ENCODE measurements at places on chromosomes 11 and 22.
A peak's percentile ranks its signal among the peaks of the same experiment; 100 is the strongest.

GRCh38 chr11:9878936-9879335 lies 215.1 kb downstream of the SWAP70 start:
- DNase-seq: no peak

DNA sequence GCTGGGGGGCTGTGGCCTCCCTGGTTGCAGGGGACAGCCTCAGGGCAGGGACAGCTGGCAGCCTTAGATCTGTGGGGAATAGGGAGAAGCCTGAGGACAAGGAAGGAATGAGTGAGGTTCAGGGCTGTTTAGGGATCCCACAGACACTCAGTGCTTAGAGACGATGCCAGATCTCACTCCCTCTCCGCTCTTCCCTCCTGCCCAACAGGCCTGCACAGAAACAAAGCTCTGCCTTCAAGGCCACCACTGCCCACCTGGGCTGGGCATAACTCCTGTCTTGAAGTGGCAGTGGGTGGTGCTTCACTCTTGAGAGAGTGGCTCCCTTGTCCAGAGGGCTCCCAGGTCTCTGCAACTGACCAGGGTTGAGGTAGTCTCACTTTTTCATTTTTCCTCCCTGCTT lies 13.1 kb upstream of the CENATAC start:
- no peak for DNase-seq

- no peak for DNase-seq
Measured at GRCh38 chr11:75281469-75282095, 41.0 kb downstream of the TPBGL start.

GRCh38 chr11:90330632-90331031 lies 107.8 kb upstream of the CHORDC1 start:
- no peak for DNase-seq

- peak; percentile 11 for DNase-seq
Measured at GRCh38 chr11:111730871-111731591, 35.2 kb downstream of the PPP2R1B start.

- no peak for DNase-seq
Measured at GRCh38 chr22:50343541-50343935, 411 bp downstream of the PPP6R2 start.

- no peak for DNase-seq
Measured at GRCh38 chr11:60821827-60822599, 19.9 kb upstream of the CCDC86 start.

DNA sequence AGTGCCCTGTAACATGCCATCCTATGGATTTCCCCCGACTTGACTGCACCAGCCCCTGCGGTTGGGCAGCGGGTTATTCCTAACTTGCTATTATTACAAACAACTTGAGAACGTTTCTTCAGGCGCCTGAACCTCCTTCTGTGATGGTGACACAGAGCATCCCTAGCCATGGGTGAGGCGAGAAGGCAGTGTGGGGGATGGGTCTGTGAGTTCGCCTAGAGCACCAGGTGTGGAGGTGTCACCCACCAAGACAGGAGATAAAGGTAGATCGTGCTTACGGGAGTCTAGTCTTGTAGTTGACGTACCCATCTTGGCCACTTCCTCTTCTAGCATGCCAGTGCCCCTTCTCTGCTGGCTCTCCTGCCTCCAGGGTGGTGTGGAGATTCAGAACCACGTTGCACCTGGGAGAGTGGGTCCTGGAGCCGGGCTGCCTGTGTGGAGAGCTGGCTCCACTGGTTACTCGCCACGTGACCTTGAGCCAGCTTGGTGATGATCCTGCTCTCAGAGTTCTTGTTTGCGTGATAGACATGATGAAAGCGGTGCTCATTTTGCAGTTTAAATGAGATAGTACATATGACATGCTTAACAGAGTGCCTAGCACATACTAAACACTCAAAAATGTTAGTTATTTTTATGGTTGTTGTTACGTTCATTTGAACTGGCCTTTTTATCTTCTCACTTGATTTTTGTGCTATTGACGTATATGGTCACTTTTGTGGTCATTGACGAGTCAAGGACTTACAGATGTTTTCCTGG lies 37.8 kb downstream of the TBC1D22A start:
- no peak for DNase-seq

- DNase-seq: no peak
Measured at GRCh38 chr22:39106326-39106725, 9.3 kb downstream of the APOBEC3H start.

- no peak for DNase-seq
Measured at GRCh38 chr11:115787302-115787701, 283.1 kb upstream of the CADM1 start.

GRCh38 chr22:31248965-31249958 lies 37.2 kb downstream of the LIMK2 start:
- DNase-seq: peak; percentile 29

GRCh38 chr11:133096981-133097380 lies 435.3 kb downstream of the OPCML start:
- DNase-seq: no peak

GRCh38 chr11:94447149-94447548 lies 45.9 kb upstream of the GPR83 start:
- DNase-seq: no peak

GRCh38 chr11:33542921-33543320 lies 157.7 kb downstream of the C11orf91 start:
- peak; percentile 54 for DNase-seq

GRCh38 chr11:25961539-25961938 lies 370.4 kb upstream of the ANO3 start:
- DNase-seq: no peak

GRCh38 chr11:31233425-31233824 lies 136.1 kb downstream of the DCDC1 start:
- DNase-seq: no peak

- peak; percentile 33 for DNase-seq
Measured at GRCh38 chr22:39984006-39984405, 10.7 kb upstream of the FAM83F start.

- DNase-seq: no peak
Measured at GRCh38 chr22:37802310-37803194, 5.2 kb upstream of the GCAT start.

GRCh38 chr11:30017445-30017895 lies 640 bp upstream of the KCNA4 start:
- DNase-seq: no peak

- DNase-seq: no peak
Measured at GRCh38 chr11:124331873-124332272, 11.9 kb upstream of the OR8D2 start.

DNA sequence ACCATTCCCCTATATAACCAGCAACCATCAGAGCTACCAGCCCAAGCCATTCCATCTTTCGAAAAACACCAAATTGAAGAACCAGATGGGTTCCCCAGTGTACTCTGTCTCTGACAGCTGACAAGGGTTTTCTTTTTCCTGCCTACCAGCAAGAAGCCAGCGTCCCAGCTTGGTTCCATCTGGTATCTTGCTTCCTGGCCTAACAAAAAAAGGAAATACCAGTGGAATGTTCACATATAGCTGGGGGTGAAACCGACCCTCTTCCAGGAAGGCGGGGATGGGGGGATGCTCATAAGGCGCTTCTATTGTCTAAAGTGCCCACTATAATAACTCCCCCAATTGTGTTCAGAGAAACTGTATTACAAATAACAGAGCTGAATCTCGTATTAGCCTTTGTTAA lies 172.3 kb downstream of the LDLRAD3 start:
- DNase-seq: no peak

GRCh38 chr22:18130018-18130417 lies 19.4 kb downstream of the TUBA8 start:
- no peak for DNase-seq

GRCh38 chr22:39237318-39238100 lies 7.3 kb downstream of the PDGFB start:
- DNase-seq: no peak

GRCh38 chr11:66415423-66415822 lies 5.4 kb upstream of the NPAS4 start:
- DNase-seq: no peak

DNA sequence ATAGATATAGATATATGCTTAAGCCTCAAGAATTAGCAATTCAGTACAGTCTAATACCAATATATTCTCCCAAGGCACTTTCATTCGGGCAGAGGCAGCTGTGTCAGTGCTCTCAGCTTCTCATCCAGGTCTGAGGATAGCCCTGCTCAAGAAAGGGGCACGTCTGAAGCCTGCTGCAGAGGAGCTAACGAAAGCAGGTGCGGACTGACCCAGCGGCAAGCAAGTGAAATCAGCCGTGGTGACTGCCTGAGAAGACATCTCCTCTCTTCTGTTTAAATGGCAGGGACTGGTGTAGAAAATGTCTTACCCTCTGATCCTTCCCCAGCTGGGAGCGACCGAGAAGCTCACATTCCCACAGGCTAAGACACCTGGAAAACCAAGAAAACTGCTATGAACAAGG lies 468.6 kb downstream of the BRD1 start:
- no peak for DNase-seq

- peak; percentile 61 for DNase-seq
Measured at GRCh38 chr11:86473991-86474833, 99.5 kb downstream of the CCDC81 start.

DNA sequence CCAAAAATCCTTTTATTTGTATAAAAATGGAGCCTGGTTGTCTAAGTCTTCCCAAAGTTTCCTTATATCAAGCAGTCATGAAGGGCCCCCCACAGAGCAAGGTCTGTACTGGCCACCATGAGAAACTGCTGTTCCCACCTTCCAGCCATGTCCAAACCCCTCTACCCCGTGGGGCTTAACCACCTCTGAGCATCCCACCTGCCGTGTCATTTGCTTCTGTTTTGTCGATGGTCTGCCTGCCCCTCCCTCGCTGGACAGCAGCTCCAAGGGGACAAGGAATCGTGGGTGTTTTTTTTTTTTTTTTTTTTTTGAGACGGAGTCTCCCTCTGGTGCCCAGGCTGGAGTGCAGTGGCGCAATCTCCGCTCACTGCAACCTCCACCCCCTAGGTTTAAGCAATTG lies 11.1 kb upstream of the ANO1 start:
- DNase-seq: no peak

DNA sequence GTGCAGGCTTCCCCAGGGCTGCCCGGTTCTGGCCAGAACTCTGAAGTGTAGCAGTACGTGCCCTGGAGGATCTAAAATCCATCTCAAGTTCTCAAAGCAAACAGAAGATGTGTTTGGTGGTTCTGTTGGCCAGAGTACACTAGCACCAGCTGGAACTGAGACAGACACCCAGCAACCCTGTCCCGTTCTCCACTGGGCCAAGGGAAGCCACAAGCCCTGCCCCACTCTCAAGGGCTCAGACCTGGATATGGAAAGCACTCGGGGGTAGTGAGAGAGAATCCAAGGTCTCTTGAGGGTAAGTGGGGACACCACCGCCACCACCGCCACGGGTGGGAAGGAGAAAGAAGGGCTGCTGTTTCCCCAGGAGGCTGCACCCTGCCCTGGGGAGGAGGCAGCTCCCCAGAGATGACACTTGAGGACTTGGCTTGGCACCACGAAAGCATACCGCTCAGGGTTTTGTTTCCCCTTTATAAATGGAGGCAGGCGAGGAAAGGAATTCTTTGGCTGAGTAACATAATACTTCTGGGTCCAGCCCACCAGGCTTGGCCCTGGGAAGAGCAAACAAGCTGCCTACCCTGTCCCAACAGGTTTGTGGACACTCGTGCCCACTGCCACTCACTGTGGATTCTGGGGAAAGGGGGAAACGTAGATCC lies 56.1 kb upstream of the POU2AF1 start:
- no peak for DNase-seq

GRCh38 chr22:20155330-20156041 lies 4.6 kb upstream of the CCDC188 start:
- DNase-seq: peak; percentile 39

- no peak for DNase-seq
Measured at GRCh38 chr11:68657021-68657780, 27.1 kb upstream of the GAL start.

DNA sequence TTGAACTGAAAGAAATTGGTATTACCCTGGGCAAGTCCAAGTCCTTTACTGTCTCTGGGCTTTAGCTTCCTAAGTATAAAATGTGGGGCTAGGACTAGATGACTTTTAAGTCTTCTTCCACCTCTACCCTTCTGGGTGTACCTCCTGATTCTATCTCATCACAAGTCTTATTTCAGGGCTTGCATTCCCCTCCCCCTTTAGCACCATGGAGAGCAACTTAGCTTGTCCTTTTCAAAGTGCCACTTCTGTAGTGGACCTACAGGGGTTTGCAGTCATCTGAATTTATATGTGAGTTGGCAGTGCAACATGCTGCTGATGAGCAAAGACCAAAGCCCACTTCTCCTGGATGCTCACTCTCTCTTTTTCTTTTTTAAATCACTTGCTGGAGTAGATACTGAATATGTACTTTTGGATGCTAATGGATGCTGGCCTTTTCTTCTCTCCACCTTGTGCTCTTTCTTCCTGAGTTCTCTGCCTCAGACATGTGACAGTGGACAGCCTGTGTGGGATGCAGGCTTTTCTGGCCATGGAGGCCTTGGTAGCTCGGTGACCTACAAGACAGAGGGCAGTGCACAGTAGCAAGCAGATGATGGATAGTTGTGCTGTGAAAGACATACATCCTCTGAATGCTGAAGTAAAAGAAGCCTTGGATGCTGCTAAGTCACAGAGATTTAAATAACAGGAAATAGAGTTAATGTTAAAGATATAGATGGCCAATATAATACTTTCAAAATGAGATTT lies 185.0 kb downstream of the NELL1 start:
- no peak for DNase-seq

GRCh38 chr22:26481694-26482093 lies 1.9 kb downstream of the HPS4 start:
- no peak for DNase-seq

- DNase-seq: no peak
Measured at GRCh38 chr11:118175993-118176777, at the start of gene SCN2B. Gene SCN2B, minus strand, starts transcription at chr11:118176639. Its CDS starts 208 bp downstream, at chr11:118176431.

DNA sequence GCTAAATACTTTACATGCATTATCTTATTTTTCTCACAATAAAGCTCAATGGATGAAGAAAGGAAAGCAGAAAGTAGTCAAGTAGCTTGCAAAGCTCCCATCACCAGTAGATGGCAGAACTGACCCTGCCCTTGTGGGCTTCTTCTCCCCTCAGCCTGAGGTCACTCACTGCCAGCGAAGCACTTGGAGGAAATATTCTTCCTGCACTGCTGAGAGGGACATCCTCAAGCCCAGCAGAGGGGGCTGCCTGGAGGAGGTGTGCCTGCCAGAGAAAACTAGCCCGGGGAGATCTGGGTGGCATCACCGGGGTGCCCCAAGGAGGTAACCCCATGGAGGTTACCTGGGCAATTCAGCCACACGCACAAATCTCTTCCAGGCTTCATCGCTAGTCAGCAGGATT lies 6.6 kb downstream of the APOL4 start:
- peak; percentile 79 for DNase-seq

DNA sequence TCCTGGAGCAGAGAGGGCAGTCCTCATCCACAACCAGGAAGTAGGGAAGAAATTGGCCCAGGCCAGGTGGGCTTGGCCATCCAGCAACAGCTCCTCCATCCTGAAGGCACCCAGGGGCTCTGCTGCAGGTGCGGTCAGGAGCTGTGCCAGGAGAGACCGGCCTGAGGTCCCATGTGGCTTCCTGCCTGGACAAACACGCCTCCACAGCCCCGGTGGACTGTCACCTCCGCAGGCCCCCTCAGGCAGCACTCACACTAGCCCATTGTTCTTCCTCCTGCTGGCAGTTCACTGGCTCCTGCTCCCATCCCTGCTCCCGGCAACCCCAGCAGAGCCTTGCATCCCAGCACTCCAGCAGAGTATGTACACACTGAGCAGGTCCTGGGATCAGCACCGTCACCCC lies 16.0 kb upstream of the POU2AF1 start:
- DNase-seq: no peak

- no peak for DNase-seq
Measured at GRCh38 chr11:94036096-94036495, 14.9 kb downstream of the HEPHL1 start.

Measured in fibroblast of the aortic adventitia (primary cell).